ENCODE measurements at places on chromosomes 12 and 14.

DNA sequence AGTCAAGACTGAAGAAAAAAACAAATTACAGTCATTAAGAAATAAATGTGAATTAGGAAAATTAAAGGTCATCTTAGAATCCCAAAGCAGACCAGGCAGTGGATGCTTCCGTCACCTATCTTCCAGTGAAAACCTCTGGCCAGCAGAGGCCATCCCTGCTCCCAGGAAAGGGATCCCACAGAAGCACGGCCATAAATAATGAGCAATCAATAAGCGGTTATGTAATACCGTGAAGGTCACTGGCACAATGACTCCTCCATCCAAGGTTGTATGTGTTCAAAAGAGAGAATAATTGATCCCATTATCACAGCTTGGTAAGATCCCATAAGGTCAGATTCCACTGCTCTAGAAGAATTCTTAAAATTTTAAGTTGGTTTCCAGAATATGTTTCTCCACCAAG lies 85.7 kb downstream of the PPP2R5E start:
- no peak for DNase-seq

- DNase-seq = no peak
Observed at GRCh38 chr12:92295523-92295922, 149.9 kb upstream of the BTG1 start.

- DNase-seq = no peak
Observed at GRCh38 chr14:54104601-54105145, 148.0 kb upstream of the BMP4 start.

DNA sequence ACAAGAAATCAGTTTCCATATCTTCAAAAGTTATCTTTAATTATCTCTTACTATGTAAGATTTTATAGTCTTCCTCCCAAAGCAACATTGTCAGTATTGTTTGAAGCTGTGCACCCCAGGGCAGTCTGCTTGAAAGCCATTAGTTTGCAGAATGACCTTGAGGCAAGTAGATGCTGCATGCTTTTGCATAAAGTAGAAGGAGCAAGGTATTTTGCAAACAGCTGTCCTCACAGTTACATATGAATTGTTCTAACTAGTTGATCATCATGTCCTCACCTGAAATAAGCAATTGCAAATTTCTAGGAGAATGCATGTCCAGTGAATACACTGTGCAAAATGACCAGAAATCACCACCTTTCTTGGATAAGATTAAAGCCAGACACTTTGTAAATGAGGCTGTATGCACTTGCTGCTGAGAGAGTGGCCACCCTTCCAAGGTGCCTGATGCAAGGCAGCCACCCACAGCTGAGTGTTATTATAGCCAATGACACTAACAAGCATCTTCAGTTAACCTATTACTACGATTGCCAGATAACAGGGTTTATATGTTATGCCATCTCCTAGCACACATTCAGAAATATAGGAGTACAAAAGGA lies 730.0 kb upstream of the TMEM132C start:
- DNase-seq = no peak

- DNase-seq = no peak
Observed at GRCh38 chr12:127519779-127520178, 747.2 kb upstream of the TMEM132C start.

DNA sequence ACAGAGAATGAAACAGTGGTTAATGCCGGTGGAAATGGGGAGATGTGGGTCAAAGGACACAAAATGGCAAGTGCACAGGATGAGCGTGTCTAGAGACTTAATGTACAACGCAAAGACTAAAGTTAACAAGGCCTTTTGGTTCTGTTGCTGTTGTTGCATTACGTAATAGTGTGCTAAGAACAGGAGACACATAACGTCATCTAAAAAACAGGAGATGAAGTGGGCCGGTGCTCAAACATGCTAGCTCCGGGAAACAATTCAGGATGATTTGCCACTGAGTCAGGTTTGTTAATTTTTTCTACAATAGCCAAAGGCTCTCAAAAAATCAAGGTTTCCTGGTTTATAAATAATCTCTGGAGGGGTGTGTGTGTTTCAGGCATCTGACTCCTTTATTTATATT lies 55.5 kb downstream of the ETV6 start:
- no peak for DNase-seq

- DNase-seq = no peak
Observed at GRCh38 chr12:107894589-107894988, 120.1 kb downstream of the ASCL4 start.

DNA sequence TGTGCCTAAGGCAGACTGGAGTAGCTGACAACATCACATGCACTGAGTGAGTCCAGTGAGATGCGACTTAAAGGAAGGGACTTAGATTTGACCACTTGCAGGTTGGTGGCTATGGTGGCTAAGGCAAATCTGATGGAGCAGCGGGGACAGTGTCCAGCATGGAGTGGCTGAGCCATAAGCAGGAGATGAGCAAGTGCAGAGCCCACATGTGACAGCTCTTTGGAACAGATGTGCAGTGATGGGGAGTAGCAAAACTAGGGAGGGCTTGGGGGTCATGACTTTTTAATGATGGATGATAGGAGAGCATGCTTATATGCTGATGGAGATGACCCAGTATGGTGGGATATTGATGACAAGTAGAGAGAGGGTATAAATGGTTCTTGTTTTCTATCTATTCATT lies 80.2 kb downstream of the PELI2 start:
- no peak for DNase-seq
